ENCODE measurements at places on chromosomes 3 and 15.

- no peak for DNase-seq
These were observed 30.5 kb upstream of the TNFSF10 start for GRCh38 chr3:172553526-172554252.

DNA sequence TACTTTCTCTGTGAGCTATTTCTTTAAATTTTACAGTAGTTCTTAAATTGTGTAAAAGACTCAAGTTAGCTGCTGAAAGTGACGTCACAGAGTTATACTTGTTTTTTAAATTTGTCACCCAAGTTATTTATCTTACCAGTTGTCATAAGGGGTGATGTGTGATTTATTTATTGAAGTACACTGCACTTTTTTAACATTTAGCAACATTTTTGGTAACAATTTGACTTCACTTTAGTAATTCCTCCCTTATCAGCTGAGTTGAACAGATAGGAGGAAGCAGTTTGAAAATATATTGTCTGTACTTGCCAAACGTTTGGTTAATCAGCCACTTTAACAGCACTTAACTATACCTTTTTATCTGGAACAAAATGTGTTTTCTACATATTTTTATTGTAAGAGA lies 3.8 kb downstream of the STT3B start:
- DNase-seq, result no peak

- no peak for DNase-seq
These were observed 631.6 kb upstream of the EPHA6 start for GRCh38 chr3:96182756-96183155.

DNA sequence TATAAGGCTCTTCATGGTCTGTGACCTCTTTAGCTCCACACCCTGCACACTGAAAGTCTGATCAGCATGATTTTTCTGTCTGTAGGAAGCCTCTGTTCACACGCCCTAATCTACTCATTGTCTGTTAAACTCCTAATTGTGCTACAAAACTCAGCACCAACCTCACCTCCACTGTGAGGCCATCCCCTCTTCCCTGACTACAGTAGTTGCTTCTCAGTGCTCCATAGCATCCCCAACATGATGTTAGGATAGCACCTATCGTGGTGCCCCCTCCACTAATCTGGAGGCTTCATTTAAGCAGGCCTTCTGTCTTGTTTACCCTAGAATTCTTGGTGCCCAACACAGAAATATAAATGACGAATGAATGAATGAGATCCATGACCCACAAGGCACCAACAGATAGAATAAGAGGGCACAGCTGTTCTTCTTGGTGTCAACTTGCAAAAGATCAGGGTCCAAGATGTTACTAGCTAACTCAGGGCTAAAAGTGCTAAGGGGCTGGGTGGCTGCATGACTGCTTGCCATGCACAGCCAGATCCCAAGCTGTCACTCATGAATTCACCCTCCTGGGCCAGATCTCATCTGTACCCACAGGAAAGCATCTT lies 55.2 kb upstream of the HEG1 start:
- no peak for DNase-seq

DNA sequence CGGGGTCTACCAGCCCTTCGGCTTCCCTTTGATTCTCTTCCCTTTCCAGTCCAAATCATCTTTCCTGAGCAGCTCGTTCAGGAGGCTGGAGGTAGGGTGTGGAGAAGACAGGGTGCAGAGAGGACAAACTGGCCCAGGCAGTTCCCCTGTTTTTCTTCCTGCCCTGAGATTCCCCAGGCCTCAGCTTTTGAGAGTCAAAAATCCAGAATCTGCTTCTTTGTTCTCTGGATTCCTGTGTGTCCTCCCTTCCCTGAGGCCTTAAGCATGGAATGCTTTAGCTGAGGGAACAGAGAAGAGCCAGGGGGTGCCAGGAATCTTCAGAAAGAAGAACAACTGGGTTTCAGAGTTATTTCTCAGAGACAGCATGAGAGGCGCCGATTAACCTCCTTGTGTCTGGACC lies 26.7 kb upstream of the LRTM1 start:
- DNase-seq, result no peak

- no peak for DNase-seq
These were observed 26.9 kb downstream of the NEK10 start for GRCh38 chr3:27342267-27342666.

DNA sequence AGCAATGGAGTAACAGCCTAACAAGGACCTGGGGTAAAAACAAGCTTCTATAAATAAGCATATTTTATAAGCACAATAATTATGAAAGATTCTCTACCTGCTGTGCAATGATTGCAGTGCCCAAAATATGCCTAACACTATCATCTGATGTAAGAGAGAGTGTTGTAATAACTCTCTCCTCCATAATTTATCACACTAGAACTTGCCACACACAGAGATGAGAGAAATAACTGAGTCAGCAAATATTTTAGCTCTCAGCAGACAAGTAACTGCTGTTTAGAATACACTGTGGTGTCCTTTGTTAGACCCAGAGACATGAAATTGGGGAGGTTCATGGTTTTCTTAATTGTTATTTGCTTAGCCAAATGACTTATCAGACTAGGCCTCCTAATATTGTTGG lies 105.3 kb upstream of the ACP3 start:
- DNase-seq, result no peak

DNA sequence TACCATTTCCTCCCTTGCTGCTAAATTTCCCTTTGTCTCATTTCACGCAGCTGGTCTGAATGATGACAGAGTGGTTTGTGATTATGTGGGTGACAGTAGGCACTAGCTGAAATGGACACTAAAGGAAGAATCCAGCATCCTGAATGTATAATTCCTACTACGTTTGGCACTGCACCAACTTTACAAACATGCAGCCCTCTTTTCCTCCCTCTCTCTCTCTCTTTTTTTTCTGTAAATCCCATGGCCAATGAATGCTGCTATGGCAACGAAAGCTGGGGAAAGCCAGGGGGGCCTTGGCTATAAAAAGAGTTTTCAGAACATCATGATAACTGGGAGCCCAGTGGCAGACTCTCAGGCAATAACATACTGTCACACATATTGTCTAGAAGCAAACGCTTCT lies 367.2 kb upstream of the AGTR1 start:
- DNase-seq, result no peak

GRCh38 chr15:31361764-31362515 lies 35.3 kb downstream of the KLF13 start:
- DNase-seq, result no peak

- DNase-seq, result no peak
These were observed 120.2 kb downstream of the ATP10A start for GRCh38 chr15:25742776-25743547.

GRCh38 chr3:156465194-156465593 lies 89.7 kb downstream of the SSR3 start:
- no peak for DNase-seq

DNA sequence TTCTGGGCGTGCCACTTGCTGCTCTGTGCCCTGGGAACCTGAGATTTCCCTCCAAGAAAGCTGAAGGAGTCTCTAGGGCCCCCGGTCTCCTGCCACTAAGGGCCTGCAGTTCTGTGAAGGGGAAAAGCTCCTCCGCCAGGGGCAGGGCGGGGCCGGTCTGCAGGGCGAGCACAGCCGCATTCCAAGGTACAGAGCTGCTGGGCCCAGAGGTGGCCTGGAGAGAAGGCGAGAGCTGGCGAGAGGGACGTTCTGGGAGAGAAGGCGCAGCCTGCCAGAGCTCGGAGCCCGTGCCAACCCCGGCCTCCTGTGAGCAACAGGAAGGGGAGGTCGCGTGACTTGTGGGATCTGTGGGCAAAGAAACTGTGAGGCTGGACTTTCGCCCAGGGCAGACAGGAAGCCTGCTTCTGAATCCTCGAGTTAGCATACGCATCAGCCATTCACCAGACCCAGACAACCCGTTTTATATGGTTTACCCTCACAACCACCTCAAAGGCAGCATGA lies 500.4 kb downstream of the SHQ1 start:
- DNase-seq, result no peak

GRCh38 chr3:141844108-141844507 lies 32.3 kb upstream of the ATP1B3 start:
- DNase-seq, result no peak
